A549 (cell line): ENCODE measurements at places on chromosomes 4 and X.

DNA sequence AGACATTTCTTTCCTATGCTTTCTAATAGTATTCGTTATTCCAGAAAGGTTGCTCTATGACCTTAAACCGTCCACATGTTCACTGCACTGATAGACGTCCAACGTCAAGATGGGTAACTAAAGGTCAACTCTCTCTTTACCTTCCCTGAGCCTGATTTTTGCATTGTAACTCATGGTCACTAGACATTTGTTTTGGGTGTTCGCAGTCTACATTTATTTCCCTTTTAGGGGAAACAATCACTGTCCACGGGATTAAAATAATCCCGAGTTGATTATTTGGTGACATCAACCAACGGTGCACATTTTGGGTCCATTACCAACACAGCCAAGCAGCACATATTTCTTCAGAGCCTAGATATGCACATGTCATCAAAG, 540 bp upstream of the HADH start:
- no peak for DNase-seq

GRCh38 chrX:148459343-148459742, 41.1 kb upstream of the AFF2 start:
- no peak for DNase-seq

- no peak for DNase-seq
Measured at GRCh38 chr4:125392694-125393093, 77.9 kb downstream of the FAT4 start.

GRCh38 chr4:72302981-72303704, 265.9 kb downstream of the ADAMTS3 start:
- DNase-seq = peak; percentile 3

GRCh38 chr4:146261041-146261440, 46.7 kb downstream of the REELD1 start:
- DNase-seq = no peak

DNA sequence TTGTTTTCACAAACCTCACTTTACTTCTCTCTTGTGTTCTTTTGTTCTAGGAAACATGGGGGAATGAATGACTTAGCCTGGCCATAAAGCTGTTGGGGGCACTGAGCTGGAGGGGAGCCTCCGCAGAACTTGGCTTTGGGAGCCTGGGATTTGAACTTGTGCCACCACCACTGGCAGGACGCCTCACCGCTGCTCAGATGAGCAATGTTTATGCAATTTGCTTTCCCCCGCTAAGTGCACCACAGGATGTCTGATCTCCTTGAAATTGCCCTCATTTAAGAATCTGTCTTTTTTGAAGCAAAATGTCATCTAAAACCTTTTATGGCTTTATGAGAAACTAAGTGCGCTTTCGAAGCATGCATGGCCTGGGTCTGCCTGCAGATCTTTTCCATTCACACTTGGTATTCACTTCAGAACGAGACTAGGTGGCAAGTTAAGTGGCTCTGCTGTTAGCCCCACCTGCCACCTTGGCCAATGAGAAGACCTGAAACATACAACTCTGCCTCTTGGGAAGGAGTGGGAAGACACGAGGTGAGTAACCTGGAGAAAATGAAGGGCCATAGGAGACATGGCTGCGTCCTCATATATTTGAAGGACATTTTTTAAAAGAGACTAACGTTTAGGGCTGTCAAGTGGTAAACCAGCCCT, 119.3 kb downstream of the LDB2 start:
- no peak for DNase-seq

- DNase-seq = no peak
Measured at GRCh38 chrX:114924423-114924822, 93.0 kb downstream of the IL13RA2 start.

DNA sequence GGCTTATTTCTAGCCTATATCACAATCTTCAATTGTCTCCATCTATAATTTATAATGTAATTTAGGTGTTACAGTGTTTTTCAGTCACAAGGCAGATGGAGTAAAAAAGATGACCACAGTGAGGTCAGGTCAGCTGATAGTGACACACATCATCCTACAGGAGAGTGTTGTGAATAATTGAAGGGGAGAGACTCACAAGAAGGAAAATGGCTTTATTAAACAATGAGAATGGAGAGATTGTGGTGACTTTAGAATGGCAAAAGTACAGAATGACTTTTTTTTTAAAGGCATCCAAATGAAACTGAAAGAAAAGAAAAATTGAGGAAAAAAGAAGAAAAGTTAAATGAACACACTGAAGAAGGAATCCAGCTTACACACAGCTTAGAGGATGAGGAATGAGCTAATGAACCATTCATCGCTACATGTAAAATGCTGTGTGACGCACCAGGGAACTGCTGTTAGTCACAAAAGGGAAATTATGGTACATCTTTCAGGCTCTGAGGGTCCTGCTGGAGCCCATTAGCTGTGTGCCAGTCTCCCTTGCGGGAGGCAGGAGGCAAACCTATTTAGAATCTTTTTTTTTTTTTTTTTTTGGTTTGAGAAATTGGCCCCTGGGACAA, 56.6 kb downstream of the SPRY1 start:
- no peak for DNase-seq

- DNase-seq = no peak
Measured at GRCh38 chrX:13419918-13420317, 100.1 kb upstream of the ATXN3L start.
